ENCODE measurements at places on chromosomes 16 and 17.

DNA sequence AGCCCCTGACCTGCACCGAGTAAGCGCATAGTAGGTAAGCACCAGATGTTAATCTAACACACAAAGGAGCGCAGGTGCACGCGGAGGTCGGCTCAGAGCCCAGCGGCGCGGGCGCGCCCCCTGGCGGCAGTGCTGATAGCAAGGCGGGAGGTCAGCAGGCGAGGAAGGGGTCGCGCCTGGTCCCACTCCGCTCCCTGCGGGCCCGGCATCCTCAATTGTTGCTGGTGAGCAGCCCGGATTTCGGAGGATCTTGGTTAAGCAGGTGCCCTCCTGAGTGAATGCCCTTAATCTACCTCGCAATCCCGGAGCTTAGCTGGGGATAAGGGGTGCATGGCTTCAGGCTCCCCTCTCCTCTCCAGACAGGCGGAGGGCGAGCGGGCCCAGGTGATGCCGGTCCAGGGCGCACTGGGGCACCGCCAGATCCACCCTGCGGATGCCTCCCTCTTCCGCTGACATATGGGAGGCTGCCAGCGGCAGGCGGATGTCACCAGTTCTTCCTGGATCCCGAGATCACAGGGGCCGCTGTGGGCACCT lies 4.0 kb upstream of the WNT3 start:
- no peak for DNase-seq

- no peak for DNase-seq
Measured at GRCh38 chr17:39461926-39462569, 762 bp downstream of the CDK12 start.

DNA sequence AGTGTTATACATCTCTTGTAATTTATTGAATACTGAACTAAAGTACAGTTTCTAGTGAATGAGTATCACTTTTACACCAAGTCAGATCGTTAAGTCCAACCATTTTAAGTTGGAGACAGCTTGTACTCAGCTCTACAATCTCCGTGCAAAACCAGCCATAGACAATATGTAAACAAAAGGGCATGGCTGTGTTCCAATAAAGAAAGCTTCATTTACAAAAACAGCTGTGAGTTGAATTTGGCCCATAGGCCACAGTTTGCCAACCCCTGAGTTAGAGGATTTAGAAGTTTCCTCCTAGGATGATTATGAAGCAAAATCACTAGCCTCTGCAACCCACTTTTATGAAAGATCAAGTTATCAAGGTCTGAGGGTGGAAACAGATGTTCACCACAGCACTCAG lies 105.7 kb upstream of the RCVRN start:
- no peak for DNase-seq

GRCh38 chr17:7912927-7913524 lies 3.1 kb downstream of the RNF227 start:
- no peak for DNase-seq

DNA sequence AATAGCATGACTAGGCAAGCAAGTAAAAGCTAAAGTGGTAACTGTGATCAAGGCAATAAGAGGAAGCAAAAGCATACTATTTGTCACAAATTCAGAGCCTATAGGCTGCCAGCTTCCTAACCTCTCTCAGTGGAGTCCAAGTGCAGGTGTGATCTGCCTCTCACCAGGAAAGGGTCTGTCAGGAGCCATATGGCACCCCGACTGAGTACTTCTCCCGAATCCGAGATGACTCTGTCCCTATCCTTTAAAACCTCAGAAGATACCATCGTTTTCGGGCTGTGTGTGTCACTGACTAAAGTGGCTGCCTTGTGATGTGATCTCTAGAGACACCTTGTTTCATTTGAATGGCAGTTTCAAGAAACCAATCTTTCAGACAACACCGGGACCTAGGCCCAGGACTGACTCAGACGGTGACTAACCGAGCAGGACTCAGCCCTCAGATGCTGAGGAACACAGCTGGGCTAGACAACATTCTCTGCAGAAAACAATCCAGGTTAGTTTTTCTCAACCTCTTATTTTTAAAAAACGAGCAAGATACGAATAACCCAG lies 63.6 kb downstream of the SMG6 start:
- DNase-seq = no peak

DNA sequence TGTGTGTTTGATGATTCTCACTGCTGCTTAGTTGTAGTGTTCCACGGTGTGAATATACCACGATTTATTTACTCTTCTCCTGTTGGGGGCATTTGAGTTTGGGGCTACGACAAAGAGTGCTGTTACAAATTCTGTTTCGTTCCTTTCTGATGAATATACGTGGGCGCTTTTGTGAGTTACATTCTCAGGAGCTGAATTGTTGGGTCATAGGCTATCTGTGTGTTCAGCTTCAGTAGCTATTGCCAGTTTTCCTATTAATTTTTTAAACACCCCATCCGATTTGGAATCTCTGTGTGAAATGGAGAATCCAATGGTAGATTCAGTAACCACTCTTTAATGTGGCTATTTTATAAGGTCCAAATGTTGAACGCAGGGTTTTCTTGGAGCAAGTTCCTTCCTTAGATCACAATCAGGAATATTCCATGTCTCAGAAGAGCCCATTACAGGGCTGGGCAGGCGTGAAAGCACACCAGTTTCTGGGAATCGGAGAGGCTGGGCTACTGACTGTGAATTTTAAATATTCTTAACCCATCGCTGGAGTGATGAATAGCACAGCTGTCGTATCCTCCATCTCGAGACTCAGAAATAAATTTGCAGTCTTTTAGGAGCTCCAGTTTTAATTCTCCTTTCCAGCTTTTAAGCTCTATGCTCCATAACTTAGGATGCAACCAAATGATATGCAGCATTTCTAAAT lies 115.9 kb downstream of the PITPNC1 start:
- DNase-seq = no peak

DNA sequence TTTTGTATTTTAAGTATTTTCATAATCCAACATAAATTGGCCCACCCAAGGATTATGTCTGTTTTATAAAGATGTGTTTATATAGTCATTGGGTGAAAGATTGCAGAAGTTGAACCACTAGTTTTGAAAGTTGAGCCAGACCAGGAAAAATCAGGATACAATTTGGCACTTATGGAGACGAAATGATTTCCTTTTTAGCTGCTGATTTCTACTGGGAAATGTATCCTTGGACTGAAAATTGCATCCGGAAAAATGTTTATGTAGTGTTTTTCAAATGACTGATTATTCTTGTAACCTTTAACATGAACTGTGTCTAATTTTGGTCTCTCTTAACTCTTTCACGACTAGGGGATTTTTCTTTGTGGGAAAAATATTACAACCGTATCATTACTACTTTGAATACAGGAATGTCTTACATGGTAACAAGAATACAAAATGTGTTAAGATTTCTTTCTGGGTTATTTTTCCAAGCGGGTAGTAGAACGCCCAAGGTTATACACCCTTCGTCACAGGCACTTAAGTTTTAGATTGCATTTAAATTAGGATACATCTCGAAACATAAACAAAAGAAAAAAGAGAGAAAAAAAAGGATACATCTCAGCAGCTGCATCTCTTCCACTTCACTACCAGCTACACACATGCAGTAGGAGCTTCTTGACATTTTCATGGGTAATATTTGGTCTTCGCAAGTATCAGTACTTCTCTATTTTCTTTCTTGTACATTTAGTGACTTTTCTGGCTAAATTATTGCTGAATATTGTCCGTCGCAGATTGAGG lies 273.0 kb upstream of the TBX2 start:
- no peak for DNase-seq

DNA sequence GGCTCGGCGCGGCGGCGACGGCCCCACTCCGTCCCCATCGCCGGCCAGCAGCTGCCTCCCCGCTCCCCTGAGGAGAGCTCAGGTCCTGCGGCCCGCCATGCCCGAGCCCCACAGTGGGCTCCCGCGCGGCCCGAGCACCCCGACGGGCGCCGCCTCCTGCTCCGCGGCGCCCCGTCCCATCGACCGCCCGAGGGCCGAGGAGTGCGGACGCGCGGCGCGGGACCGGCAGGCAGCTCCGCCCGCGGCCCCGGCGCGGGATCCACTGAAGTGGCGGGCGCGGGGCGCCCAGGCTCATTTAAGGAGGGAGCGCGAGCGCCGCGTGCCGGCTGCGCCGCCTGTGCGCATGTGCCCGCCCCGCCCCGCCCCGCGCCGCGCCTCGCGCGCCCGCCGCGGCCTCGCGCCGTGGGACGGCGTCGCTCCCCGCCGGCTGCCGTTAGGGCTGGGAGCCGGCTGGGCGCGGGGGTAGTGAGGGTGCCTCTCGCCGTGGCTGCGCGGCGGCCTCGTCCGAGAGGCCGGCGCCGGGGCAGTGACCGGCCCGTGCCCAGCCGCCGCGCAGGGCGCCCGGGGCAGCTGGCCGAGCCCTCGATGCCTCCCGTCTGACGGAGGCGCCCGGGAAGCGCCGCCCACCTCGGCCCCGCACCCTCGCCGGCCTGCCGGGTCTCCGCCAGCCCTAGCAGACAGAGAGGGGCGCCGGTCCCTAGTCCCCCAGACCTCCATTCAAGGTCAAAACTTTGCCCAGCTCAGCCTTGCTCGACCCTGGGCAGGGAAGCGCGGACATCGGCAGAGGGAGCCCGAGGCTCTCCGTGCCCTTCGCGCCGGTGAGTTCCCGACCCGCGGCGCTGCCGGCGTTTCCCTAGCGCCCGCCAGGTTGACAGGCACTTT lies at the start of gene NETO2:
Gene NETO2, minus strand, starts transcription at position 269 of the 882 bp plus-strand sequence. CDS start 333 bp downstream, outside the sequence.
- no peak for DNase-seq

- DNase-seq = no peak
Measured at GRCh38 chr17:73069164-73069770, 23.2 kb downstream of the SLC39A11 start.

DNA sequence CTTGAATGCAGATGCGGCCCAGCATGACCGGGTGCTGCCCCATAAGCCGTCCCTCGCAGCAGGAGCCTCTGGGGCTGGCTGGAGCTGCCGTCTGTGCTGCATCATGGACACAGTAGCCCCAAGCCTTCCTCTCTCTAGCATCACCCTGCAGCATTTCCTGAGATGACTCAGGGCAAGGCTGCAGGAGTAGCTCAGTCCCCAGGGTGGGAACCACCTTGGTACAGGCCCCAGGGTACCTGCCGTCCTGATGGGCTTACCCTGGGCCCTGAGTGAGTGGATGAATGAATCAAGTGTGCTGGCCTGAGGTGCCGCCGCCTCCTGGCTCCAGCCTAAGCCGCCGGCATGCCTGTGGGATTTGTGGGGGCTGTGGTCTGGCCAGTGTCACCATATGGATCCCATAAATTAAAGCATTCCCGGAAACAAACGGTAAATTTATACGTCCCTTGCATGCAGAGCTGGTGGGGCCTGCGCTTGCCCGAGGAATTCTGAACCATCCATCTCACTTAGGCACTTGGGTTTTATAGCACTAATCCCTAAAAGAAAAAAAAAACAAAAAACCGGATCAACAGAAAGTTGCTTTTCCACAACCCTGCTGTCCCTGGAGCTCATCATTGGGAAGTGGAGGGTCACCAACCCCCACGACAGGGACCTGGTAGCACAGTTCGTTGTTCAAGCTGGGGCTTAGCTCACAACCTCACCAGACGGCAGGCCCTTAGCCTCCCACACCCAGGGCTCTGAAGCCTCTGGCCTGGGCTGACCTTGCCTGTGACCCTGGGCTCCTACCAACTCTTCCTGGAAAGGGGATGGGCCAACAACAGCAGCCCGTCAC lies 242.6 kb upstream of the CIBAR2 start:
- DNase-seq = no peak

- DNase-seq = no peak
Measured at GRCh38 chr17:45851464-45851863, 6.8 kb downstream of the SPPL2C start.

DNA sequence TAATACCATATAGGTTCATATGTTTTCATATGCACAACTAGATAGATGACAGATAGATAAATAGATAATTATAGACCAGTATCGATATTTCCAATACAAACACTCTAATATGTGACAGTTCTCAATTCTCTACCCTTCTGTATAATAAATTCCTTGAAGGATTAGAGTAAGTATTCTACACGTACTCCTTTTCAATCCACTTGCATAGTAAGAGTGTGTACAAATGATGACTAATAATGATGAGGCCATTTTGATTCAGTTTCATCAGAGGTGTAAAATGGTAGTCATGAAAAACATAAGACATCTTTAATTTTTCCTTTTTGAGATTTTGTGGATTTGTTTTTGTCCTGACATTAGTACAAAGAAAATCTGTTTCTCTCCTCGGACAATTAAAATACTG lies 188.3 kb upstream of the WSB1 start:
- DNase-seq = no peak

DNA sequence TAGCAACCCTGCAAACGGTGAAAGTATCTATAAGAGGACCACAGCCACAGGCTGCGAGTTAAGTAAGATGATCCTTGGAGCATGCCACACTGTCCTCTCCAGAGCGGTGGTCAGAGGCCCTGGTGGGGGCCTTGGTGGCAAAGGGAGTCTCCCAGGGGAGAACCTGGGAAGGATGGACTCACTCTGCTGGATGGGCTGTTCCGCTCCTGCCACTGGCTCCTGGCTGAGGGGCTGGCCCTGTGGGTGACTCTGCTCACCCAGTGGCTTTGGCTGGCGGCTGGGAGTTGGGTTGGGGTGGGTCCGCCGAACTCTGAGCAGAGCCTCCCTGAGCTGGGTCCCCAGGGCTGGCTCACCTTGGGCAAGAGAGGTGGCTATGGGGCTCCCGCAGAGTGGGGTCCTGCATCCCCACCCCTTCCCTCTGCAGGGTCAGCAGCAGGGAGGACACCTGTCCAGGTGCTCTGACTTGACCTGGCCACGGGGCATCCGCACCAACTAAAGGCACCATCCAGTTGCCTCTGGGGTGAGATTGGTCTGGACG lies 7.3 kb downstream of the CDK5R1 start:
- DNase-seq = no peak

- no peak for DNase-seq
Measured at GRCh38 chr17:41069031-41069430, 3.4 kb upstream of the KRTAP2-4 start.

DNA sequence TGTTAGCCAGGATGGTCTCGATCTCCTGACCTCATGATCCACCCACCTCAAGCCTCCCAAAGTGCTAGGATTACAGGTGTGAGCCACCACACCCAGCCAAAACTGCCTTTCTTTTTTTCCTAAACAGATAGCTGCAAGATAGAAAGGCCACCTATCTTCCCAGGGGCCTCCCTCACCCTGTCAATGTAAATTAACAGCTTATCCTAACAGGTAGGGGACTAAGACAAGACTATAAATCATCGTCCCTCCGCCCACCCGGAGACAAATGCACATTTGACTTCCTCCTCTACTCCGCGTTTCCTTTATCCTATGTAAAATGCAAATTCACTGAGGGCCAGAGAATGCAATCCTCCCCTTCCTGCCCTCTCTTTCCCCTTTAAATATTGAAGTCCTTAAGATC lies 71.4 kb downstream of the MARF1 start:
- DNase-seq = no peak

GRCh38 chr16:61968242-61969076 lies 67.8 kb downstream of the CDH8 start:
- no peak for DNase-seq

DNA sequence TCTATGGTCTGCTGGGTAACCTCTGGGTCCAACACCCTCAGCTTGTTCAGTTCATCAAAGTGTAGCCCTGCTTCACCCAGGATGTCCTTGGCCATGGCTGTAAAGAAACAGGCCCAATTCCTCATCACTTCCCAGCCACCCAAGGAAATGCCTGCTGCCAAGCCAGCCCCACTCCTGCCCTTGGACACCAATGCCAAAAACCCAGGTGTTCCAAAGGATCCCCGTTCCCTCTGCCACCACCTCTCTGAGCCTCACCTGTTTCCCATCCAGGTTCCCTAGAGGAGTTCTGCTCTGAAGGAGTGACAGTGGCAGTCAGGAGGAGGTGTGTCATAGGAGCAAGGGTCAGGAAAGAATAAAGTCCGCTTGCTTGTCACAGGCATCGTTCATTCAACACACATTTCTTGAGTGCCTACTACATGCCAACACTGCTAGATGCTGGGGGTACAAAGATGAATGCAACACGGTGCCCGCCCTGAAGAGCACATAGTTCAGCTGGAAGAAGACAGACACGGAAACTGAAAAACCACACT lies 3.3 kb downstream of the IFT20 start:
- no peak for DNase-seq

All from activated CD8-positive, alpha-beta memory T cell treated with anti-CD3 and anti-CD28 coated beads for 1 hour (primary cell).